Spleen (tissue), 13 donors: ENCODE measurements at places on chromosomes 1 and 21.

DNA sequence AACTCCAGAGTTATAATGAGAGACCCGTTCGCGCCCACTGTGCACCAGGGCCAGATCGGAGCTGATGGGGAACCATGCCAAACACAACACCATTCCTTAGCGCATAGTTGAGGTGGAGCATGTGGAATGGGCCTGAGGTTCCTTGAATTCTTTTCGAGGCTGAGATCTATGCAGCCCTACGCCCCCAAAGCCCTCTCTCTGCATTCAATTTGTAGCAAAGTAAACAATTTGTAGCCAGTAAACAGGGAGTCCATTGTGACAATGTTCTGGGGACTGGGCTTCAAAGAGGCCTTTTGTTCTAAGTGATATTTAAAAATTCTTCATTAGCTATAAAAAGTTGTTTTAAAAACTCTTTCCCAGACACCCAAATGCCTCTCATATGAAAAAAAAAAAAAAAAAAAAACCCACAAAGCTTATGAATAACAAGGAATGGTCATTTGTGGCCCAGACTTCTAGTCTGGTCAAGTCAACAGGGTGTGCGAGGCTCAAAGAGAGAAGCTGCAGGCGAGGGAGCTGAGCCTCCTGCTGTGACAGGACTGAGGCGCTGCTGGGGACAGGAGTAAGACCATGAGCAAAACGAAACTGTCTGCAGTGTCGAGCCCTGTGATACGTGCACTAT is 30.6 kb upstream of the KCNE2 start:
- no peak for DNase-seq

DNA sequence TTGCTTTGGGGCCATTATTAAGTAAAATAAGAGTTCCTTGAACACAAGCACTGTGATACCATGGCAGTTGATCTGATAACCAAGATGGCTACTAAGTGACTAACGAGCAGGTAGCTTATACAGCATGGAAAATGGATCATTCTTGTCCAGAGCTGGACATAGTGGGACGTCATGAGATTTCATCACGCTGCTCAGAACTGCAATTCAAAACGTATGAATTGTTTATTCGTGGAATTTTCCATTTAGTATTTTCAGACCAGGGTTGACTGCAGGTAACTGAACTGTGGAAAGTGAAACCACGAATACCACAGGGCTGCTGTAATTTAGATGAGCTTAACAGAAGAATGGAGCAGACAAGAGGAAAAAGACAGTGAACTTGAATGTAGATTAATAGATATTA is 38.9 kb downstream of the CCDC18 start:
- no peak for DNase-seq

- DNase-seq: no peak
Measured at GRCh38 chr1:179095377-179095776, 13.5 kb downstream of the TOR3A start.

DNA sequence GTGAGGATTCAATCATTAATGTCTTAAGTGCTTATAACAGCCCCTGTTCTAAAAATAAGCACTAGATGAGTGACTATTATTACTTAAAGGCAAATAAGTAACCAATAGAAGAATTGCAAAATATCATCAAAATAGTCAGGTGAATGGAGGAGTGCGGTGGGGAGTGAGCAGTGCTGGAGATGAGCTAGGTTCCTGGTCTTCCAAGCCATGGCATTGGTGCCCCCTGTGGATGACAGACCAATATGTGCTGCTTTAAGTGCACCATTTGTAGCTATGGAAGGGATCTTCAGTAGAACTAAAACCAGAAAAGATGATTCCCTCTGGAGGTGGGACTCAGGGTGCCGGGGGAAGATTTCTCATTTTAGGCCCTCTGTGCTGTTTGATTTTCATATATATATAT is 46.1 kb upstream of the SLC30A1 start:
- no peak for DNase-seq

- no peak for DNase-seq
Measured at GRCh38 chr1:94039871-94040569, 80.9 kb downstream of the ABCA4 start.

DNA sequence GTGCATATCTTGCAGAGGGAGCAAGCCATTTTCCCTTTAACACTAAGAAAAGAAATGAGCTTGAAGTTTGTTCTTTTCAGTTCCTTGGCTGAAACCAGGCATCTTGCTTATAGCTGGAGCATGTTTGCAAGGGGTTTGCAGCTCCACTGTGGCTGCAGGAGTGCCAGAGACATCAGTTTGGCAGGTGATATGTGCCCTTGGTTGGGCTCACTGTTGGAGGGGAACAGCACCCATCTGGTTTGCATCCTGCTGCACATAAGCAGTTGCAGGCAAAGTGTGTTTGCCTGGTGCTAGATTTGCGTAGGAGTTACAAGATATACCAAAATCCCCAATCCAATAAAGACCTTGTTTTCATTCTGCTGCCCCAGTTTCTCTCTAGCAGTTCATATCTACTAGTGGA is 47.8 kb upstream of the IKBKE start:
- no peak for DNase-seq

DNA sequence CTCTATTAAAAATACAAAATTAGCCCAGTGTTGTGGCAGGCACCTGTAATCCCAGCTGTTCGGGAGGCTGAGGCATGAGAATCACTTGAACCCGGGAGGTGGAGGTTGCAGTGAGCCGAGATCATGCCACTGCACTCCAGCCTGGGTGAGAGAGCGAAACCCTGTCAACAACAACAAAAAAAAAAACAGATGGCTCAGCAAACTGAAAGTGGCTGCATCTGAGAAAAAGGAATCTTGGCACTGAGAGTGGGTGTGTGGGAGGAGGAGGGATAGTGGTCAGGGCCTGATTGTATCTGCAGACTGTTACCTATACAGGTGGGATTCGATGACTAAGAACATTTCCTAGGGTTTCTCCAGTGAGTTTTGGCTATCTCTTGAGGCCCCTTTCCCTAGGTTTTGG is 122.2 kb upstream of the BARHL2 start:
- DNase-seq: no peak

DNA sequence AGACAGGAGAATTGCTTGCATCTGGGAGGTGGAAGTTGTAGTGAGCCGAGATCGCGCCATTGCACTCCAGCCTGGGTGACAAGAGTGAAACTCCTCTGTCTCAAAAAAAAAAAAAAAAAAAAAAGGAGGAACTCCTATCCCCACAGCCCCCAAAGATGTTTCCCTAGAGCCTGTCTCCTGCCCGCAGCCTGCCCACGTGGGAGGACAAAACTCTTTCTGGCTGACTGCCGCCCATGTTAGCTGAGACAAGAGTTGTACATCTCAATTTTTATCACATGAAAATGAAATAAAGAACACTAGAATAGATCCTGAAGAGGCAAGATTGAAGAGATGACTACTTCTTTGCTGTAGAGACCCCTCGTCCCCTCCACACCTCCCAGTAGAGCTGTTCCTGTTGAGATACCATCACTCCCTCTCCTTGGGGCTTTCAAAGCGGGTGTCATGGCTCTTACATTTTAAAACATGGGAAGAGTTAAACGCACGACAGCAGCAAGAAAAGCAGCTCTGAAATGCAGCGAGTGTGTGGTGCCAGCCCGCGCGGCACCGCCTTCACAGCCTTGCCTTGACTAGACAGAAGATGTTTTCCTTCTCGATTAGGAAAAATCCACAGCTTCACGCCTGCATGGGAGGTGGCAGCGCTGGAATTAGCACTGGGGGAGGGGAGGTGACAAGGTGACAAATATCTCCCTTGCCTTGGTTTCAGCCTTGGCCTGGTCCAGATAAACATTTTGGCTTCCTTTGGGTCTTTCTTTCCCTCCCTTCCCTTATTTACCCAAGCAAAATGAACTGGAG is 253.4 kb upstream of the CSF3R start:
- no peak for DNase-seq

GRCh38 chr1:245322673-245323072 is 167.9 kb downstream of the KIF26B start:
- DNase-seq: no peak

GRCh38 chr1:208962867-208963266 is 620.6 kb upstream of the CAMK1G start:
- no peak for DNase-seq

GRCh38 chr1:29282924-29283803 is 46.8 kb downstream of the PTPRU start:
- DNase-seq: no peak

- DNase-seq: no peak
Measured at GRCh38 chr21:29682800-29683199, 257.0 kb downstream of the GRIK1 start.

DNA sequence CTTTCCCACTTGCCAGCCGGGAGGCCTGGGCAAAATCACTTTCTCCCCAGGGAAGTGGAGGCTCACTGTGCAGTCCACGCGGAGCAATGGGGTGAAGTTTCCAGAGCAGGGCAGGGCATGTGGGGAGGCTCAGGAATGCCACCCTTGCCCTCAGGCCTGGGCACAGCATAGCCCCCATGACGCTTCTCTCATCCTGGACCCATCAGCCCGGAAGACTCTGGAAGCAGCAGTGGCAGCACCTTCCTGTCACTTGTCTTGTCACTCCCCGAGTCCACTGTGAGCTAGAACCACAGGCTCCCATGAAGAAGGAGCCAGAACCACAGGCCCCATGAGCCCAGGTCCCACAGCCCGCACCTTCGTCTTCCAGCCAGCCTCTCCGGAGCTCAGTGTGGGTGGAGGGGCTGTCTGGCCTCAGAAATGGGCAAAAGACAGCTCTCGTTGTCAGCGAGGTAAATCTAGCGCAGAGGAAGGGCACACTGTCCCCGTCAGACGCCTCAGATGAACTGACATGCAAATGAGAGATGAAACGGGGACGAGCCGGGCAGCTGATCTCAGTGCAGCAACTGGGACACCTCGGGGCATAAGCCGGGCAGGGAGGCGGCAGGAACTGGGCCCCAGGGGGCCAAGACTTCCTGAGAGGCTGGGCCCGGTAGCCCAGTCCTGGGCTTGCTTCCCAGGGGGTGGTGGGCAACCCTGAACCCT is 6.1 kb downstream of the PDE9A start:
- peak; percentile 83 for DNase-seq

- peak; percentile 24 for DNase-seq
Measured at GRCh38 chr1:18960409-18960808, 3.9 kb upstream of the IFFO2 start.

- no peak for DNase-seq
Measured at GRCh38 chr1:2406451-2407041, 5.8 kb downstream of the PEX10 start.

DNA sequence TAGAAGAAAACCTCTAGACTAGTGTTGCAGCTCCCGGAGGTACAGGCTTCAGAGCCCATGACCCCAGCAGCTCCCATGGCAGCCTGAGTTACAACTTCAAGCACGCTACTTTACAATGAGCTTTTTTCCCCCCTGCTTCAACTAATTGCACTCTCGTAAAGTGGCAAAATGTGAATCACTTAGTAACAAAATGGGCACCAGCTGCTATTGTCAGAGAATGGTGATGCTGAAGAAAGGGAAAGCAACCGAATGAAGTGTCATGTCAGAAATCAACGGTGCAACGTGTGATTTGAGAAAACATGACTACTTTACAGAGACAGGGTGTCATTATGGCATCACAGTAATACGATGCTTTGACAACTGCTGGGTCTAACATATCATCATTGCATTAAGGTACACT is 40.5 kb downstream of the ESRRG start:
- DNase-seq: no peak
